ENCODE measurements at places on chromosomes 11 and 22.

GRCh38 chr22:31609716-31610115 is 52.3 kb downstream of the PISD start:
- DNase-seq, result no peak

- peak; percentile 22 for DNase-seq
These were observed 27.7 kb upstream of the TP53I11 start for GRCh38 chr11:44978274-44978960.

DNA sequence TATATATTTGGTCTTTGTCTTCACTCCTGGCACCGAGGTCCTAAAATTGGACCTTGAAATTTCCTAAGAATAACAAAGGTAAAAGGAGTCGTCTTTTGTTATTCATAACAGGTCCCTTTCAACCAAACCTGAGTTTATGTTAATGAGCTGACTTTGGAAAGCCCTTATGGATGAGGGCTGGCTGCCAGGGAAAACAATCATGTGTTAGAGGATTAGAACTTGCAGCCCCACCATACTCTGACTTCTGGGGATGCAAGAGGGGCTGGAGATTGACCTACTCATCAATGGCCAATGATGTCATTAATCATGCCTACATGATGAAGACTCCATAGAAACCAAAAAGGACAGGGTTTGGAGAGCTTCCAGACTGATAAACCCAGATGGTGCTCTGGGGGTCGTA is 118.9 kb downstream of the MRTFA start:
- peak; percentile 54 for DNase-seq

- DNase-seq, result no peak
These were observed 2.9 kb downstream of the KLHL35 start for GRCh38 chr11:75429902-75430713.

DNA sequence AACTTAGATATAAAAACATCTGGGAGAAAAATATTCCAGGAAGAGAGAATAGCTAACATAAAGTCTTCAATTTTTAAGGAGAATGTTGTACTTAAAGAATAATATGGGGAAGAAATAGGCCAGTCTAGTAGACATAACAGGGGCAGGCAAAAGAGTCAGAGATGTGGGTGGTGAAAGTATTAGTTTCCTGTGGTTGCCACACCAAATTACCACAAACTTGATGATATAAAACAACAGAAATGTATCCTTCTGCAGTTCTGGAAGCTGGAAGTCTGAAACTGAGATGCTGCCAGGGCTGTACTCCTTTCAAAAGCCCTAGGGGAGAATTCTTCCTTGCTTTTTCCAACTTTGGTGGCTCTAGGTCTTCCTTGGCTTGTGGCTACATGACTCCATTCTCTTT is 1309.7 kb downstream of the LRRC4C start:
- DNase-seq, result no peak

GRCh38 chr11:120713296-120713695 is 201.7 kb downstream of the GRIK4 start:
- no peak for DNase-seq

DNA sequence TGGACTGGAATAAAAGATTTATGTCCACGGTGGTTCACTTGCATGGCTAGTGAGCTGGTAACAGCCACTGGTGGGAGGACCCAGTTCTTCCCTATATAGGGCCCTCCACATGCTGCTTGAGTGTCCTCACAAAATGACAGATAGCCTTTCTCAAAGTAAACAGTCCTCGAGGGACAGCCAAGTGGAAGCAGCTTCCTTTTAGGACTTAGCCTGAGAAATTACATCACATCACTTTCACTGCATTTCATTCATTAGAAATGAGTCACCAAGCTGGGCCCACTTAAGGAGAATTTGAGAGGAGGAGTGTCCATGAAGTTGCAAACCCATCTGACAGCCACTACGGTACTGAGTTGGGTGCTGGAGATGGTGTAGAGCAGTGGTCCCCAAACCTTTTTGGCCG is 7.0 kb downstream of the ISX start:
- DNase-seq, result no peak

GRCh38 chr11:4699697-4700435 is 2.2 kb upstream of the OR51E2 start:
- no peak for DNase-seq

- peak; percentile 11 for DNase-seq
These were observed 54.3 kb downstream of the DDI1 start for GRCh38 chr11:104090767-104091166.

DNA sequence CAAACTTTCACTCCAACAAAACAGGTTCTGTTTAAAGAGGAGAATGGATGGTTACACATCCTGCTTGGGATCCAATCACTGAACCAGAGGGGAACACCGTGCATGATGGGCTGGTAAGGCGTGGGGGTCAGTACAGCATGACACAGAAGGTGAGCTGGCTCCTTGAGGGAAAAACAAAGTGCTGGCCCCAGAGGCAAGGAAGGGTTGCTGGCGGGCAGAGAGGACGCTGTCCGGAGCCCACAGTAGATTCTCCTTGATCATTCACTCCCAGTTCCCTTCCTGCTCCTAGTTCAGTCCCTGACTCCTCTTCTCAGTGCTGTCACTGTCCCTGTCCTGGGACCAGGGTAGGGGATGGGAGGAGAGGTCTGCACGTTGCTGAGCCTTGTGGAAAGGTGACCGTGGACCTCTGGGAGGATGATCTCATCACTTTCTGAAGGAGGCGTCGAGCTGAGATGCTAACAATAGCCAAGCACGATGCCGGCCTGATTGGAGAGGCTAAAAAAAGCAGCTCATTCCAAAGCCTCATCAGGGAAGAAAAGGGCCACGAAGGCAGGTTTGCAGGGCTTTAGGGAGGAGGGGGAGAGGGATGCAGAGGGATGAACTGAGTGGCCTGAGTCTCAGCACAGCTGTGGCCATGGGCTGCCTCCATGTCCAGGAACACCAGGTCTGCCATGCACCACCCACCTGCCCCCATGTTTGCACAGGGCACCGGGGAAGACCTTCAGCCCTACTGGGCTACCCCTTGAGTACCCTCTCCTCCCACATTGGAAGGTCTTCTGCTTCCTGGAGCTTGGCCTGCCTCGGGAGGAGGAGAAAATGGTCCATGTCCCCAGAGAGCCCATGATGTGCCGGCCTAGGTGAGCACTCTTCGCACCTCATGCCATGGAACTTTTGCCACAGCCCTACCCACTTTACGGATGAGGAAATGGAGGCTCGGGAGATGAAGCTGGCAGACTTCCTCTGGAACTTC is 72.7 kb upstream of the RTL6 start:
- no peak for DNase-seq

DNA sequence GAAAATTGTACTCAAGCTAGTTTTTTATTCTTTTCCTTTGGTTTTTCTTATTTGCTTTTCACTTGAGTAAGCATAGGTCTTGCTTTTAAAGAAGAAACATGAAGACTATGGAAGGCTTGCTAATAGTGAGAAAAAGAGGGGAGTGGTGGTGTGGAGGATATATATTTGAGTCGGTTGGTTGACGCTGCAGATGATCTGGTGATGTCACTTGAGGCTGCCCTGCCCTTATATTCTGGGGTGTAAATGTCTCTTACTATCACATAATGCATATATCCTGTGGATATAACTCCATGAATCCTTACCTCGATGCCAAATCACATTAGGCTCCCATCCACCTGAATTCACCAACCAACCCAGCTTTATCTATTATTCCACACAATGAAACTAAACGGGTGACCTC is 2.9 kb downstream of the GRIA4 start:
- DNase-seq, result no peak

GRCh38 chr22:40855979-40856512 is 393 bp downstream of the ST13 start:
- DNase-seq, result peak; percentile 60

GRCh38 chr22:35910003-35910769 is 118.4 kb downstream of the RBFOX2 start:
- no peak for DNase-seq

Data from NCI-H82 (cell line).